M059J (cell line): ENCODE measurements at places on chromosomes 6 and 20.

DNA sequence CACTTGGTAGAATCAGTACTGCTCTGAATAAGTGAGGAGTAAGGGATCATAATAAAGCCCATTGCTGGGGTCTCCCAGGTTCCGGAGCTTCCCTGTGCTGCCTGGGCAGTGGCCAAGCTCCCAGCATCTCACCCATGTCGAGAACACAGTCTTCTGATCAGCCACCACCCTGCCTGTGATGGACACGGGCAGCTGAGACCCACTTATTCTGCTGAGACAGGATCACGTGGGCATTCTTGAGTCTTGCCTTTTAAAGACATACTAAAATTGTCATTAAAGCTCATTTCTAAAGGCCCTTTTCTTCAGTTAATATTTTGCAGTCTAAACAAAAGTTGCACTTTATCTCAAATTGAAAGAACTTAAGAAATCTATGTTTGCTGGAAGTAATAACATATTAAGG, 42.7 kb upstream of the SLC22A2 start:
- no peak for DNase-seq

DNA sequence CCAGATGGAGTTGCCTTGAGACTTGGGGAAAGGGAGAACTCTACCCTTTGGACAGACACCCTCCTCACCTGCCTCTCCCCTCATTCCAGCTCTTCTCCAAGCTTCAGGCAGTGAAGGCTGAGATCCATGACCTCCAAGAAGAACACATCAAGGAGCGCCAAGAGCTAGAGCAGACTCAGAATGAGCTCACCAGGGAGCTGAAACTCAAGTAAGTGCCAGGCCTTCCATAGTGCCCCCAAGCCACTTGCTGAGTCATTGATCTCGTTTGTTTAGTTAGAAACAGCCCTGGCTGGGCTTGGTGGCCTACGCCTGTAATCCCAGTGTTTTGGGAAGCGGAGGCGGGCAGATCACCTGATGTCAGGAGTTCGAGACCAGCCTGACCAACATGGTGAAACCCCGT, 39.2 kb downstream of the KIF3B start:
- DNase-seq: peak; percentile 82

- no peak for DNase-seq
Measured at GRCh38 chr6:169913096-169913638, 161.7 kb downstream of the ERMARD start.

- no peak for DNase-seq
Measured at GRCh38 chr20:706366-706885, 30.8 kb upstream of the SCRT2 start.

DNA sequence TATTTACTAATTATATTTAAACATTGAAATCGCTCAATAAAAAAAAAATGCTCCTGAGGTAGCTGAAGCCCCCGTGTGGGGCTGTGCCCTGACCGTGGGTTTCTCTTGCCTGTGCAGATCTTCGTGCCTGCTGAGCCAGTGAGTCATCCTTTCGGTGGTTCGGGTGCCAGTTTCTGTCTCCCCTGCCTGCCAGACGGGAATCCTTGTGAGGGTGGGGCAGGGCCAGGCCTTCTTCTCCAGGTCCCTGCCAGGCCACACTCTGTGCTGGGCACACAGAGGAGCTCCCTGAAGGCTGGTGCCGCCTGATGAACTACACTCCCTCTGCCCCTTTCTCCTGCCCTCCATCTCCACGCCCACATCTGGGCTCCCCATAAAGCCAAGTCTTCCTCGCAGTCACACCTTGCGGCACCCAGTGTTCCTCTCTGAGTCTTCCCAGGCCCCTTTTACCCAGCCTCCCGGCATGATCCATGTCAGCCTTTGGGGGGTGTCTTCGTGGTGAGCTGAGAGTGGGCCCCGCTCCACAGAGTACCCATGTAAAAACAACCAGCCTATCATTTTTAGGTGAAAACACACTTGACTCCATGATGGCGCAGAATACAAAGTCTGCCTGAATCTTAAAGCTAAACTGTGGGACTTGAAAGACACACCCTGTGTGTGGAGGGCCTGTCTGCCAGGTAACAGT, 19.3 kb downstream of the FGD2 start:
- peak; percentile 85 for DNase-seq

- no peak for DNase-seq
Measured at GRCh38 chr6:68728159-68728979, 93.3 kb downstream of the ADGRB3 start.

DNA sequence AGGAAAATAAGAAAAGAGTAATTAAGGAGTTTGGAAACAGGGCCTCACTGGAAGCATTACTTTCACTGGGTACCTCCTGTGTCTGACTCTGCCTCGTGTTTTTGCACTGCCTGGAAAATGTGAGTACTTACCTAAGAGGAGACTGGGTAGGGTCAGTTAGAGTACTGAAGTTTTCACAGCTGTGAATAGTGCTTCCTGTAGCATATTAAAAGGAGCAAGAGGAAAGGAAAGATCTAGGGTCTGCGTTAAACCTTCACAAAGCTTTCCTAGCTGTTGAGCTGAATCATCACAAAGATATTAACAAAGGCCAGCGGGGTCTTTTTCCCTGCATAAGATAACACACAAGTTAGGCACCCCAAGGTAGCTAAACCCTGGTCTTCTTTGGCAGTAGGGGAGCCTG, 82.3 kb downstream of the MLIP start:
- DNase-seq: no peak

DNA sequence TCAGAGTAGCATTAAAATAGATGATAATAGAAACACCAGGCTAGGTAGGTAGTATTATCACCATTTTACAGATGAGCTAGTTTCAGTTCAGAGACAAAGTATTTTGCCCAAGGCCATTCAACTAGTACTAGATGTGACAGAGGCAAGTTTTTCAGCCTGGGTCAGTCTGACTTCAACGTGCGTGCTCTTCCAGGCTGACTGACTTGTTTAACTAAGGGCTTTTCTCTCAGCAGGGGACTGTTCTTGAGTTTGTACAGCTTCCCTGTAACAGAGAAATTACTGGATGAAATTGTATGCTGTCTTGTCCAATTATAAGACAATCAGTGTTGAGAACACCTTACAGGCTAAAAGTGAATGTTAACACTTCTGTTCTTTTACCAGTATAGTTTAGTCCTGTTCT, 333.5 kb upstream of the MAN1A1 start:
- no peak for DNase-seq

GRCh38 chr6:41713650-41714291, 21.6 kb downstream of the TFEB start:
- no peak for DNase-seq

GRCh38 chr6:16205377-16206144, 32.8 kb upstream of the GMPR start:
- peak; percentile 93 for DNase-seq

- no peak for DNase-seq
Measured at GRCh38 chr20:39133201-39133600, 171.1 kb downstream of the DHX35 start.

GRCh38 chr6:6584310-6585002, 4.1 kb upstream of the LY86 start:
- DNase-seq: no peak

- peak; percentile 42 for DNase-seq
Measured at GRCh38 chr20:3174442-3175261, 1.3 kb upstream of the LZTS3 start.

- peak; percentile 65 for DNase-seq
Measured at GRCh38 chr6:161273274-161273751, 548 bp downstream of the AGPAT4 start.

GRCh38 chr20:35743693-35744491, 1.8 kb upstream of the RBM39 start:
- peak; percentile 29 for DNase-seq

DNA sequence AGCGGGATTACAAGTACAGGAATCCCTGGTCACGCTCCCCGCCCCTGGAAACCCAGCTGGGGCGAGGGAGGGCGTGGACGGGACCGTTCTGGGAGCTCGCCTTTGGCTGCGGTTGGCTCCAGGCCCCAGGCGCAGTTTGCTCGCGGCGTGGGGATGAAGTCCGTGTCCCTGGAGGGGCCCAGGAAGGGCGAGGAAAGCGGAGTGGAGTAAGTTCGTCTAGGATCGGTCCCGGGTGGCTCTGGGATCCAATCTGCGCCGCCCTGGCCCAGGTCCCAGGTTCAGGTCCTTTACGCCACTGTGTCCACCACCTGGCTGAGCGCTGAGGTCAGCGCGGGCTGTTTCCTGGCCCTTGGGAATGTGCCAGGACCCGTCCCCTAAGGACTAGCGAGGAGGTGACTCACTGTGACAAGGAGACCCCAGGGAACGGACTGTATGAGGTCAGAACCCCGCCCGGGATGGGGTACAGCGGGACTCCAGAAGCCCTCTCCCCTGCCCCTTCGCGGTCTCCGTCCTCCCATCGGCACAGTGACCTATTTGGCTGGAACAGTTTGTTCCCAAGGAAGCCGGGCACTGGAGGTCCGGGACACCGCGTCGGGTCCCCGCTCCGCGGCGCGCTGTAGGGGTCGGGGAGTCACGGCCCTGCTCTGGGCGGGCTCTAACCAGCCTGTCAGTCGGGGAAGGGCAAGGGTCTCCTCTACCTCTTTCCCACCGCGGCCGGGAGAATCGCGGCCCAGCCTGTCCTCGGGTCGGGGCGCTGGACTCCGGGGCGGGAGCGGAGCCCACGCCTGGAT, 724 bp downstream of the CDKN1A start:
- DNase-seq: peak; percentile 82

GRCh38 chr6:132087391-132087790, 136.2 kb upstream of the CCN2 start:
- DNase-seq: no peak

GRCh38 chr6:18680842-18681241, 293.7 kb downstream of the RNF144B start:
- DNase-seq: peak; percentile 4

- DNase-seq: peak; percentile 68
Measured at GRCh38 chr6:45483021-45483420, 105.3 kb upstream of the SUPT3H start.

- peak; percentile 76 for DNase-seq
Measured at GRCh38 chr20:36116807-36117441, 37.6 kb upstream of the EPB41L1 start.

DNA sequence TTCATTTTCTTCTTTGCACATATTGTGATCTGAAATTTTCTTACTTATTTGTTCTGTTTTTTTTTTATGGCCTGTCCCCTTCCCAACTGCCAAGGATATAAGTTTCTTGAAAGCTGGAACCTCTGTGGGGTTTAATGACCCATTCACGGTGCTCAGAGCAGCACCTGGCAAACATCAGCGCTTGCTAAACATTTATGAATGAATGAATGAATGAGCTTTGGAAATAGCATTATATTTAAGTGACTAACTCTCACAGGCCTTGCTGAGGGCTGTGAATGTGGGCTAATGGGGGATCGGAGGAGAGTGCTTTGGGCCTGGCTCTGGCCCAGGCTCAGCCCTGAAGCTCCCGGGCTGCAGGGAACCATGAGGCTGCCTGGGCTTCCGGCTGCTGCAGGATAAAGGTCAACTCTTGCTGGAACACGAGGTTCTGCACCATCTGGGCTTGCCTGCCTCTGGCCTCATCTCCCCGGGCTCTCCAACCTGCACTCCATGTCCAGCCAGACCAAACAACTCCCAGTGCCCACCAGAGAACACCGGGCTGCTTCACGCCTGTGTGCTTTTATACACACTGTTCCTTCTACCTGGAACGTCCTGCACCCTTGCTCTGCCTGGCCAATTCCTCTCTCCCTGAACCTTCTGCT, 14.6 kb upstream of the ARMC12 start:
- no peak for DNase-seq

DNA sequence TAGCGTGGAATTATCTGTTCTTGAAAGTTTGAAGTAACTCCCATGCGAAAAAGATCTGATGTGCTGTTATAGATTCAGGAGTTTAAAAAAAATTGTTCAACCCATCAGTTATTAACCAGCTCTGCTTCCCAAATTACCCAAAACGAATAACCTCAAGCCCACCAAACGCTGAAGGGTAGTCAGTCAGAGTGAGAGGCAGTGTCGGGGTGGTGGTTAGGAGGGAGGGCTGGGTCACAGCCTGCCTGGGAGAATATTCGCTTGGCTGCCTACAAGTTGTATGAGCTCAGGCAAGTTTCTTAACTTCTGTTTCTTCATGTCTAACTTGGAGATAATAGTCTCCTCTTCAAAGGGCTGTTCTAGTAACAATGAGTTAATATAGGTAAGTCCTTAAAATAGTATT, 114.6 kb downstream of the JPH2 start:
- no peak for DNase-seq
